Muscle of arm (tissue), 14 donors: ENCODE measurements at places on chromosomes 3 and 15.

DNA sequence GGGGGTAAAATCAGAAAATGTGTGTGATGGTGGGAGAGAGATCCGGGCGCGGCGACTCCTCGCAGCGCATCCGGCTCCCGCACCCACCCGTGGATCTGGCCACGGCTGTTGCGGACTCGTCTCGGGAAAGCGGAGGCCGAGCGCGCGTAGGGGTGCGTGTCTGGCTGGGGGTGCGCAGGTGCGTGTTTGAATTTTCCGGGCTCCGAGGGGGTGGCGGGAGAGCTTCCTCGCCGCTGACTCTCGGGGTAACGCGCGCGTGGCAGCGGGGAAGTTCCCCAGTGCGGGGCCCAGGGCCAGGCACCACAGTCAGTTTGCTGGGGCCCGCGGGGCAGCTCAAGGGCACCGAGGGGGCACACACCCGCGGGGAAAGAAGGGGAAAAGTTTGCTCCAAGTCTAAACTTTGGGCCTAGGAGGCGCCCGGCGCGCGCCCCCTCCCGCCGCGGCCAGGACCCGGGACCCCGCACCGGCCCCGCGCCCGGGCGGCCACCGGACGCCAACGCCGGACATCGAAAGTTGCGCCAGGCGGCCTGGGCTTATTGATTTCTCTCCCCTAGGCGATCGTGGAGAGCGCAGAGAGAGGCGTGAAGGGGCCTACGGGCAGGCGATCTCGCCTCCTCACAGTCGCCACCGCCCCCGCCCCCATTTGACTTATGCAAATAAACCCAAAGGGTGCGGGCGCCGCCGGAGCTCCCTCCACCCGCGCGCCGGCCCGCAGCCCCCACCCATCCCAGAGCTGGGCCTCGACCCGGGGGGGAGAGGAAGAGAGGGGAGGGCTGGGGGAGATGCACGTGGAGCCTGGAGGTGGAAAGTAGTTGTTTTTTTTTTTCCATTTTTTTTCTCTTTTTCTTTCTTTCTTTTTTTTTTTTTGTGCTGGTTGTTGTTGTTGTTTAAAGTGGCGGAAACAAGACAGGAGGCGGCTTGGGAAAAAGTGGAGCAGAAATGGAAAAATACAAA is 639 bp downstream of the FOXP1 start:
- no peak for DNase-seq

DNA sequence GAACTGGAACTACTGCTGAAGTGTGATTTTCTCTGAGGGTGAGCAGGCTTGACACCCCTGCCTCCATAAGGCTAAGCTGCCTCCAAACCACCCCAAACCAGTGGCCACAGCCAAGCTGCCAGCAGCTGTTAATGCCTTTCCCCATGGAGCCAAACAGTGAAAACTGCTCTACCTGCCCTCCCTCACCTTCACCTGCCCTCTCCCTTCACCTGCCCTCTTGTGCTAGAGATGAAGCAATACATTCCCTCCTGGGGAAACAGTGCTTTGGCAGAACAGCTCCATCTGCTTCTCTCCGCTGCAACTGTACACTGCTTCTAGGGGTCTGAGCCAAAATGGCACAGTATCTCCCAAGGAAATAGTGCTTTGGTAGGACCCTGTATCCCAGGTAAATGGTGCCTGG is 374.1 kb downstream of the FHIT start:
- no peak for DNase-seq

GRCh38 chr3:35617370-35617769 is 22.0 kb upstream of the ARPP21 start:
- no peak for DNase-seq

DNA sequence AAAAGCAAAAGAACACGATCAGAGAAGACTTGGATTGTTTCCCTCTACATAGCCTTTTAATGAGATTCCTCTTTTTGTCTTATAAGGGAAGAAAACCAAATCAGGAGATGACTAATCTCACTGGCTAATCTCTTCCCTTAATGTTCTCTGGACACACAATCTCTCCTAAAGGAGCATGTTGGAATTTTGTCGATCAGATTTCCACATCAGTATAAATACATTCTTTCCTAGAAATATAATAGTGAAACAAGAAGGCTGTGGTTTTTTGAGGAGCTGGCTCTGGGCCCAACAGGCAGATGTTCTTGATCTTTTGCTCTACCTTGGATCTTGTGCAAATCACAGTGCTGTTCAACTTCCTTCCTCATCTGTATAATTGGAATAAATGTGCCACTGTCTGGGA is 94.0 kb downstream of the GTPBP8 start:
- peak; percentile 77 for DNase-seq

DNA sequence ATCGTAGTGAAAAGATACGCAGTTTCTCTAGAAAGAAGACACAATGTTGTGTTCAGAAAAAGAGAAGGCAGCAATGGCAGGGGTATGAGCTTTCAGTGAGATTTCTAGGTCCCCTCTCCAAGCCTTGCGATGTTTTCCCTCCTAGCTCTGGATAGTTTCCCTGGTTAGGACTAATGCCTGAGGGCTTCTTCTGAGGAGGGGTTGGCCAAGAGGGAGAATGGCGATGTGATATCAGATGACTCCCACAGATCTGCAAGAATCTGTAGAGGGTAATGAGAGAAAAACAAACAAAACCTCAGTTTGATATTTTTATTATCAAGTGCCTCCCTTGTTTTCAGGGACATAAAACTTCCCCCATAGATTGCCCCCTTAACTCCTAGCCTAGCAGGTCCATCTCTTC is 4.1 kb upstream of the CLDN1 start:
- DNase-seq = no peak

GRCh38 chr3:161104561-161105551 is at the start of gene B3GALNT1:
Gene B3GALNT1, minus strand, starts transcription at chr3:161105349. Its CDS starts 18,595 bp downstream, at chr3:161086754.
- DNase-seq = peak; percentile 73

- no peak for DNase-seq
Measured at GRCh38 chr15:39456159-39456558, 124.7 kb upstream of the THBS1 start.

DNA sequence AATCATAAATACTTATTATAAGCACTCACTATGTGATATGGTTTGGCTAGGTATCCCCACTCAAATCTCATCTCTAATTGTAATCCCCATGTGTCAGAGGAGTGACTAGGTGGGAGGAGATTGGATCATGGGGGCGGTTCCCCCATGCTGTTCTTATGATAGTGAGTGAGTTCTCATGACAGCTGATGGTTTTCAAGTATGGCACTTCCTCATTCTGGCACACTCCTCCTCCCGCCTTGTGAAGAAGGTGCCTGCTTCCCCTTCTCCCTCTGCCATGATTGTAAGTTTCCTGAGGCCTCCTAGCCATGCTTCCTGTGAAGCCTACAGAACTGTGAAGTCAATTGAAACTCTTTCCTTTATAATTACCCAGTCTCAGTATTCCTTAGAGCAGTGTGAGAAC is 53.3 kb upstream of the CHMP2B start:
- DNase-seq = no peak

- no peak for DNase-seq
Measured at GRCh38 chr3:45946307-45946706, 3.0 kb downstream of the CXCR6 start.

DNA sequence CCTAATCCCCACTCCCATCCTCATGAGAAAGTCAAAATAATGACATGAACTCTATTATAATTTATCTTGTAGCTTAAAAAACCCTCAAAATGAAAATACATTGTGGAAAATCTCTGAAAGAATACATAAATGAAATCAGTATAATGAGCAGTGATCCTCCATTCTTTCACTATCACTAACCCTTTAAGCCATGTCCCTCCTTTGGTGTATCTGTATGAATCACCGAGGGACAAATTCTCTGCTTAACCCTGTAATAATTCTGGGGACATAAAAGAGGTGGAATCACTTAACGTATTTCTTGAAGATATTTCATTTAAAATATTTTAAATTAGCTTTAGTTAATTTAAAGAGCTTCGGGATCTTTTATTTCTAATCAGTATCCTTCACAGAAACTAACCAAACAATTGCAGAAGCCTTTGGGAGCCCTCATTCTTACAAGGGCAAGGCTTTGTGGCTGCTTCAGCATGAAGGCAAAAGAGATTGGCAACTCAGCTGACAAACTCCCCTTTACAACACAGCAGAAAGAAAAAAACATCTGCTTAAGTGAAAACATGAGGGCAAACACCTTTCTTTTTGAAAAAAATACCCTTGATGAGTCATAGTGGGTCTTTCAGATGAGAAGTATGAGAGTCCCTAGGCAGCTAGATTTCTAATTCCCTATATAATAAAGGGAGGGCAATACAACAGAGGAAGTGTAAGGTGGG is 44.0 kb upstream of the ALCAM start:
- no peak for DNase-seq

DNA sequence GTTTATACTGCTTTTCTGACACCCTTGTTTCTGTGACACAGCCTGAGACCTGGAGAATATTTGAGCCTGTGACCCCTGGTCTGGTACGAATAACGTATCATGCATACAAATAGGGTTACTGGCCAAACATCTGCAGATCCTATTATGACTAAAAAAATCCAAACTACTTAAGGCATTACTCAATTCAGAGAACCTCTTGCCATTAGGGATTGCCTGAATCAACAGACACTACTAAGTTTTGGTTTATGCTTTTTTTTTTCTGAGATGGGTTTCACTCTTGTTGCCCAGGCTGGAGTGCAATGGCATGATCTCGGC is 35.4 kb downstream of the OSBPL10 start:
- DNase-seq = peak; percentile 76

DNA sequence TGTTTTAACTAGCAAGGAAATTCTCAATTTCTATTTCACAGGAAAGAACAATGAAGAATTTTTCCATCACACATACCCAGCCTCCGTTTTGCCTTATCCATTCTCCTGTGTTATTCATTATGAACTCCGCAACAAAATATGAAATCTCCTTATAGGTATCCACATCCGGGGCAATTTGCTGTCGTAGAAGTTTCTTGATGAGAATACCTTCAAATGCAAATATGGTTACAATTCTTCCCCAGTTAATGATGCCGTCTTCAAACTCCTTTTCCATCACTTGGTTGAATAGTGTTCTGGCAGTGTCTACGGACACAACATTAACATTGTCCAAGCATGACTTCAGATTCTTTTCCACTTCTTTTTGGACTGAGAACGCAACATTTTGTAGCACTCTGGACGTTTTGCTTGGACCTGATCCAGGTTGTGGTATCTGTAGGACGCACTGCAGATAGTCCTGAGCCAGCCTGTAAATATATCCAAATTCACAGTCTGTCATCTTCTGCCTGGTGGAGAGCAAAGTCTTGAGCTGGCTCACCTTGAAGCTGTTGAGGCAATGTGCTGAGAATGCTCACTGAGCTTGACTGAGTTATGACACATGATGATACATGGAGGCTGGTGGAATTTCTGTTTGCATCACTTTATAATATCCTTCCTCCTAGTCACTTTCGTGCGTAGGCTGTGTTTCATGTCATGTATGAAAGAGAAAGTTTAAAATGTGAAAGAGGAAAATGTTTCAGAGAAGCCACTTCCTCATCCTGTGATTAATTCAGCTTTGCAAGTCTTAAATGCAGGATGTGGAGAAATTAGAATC is at the start of gene BCL2A1:
Gene BCL2A1 (minus strand): TSS at position 573 of the 811 bp plus-strand sequence. CDS start 77 bp downstream, at position 496.
- no peak for DNase-seq

GRCh38 chr3:37256447-37256846 is 82.1 kb upstream of the LRRFIP2 start:
- no peak for DNase-seq

GRCh38 chr3:171556148-171556547 is 95.9 kb upstream of the TNIK start:
- no peak for DNase-seq

DNA sequence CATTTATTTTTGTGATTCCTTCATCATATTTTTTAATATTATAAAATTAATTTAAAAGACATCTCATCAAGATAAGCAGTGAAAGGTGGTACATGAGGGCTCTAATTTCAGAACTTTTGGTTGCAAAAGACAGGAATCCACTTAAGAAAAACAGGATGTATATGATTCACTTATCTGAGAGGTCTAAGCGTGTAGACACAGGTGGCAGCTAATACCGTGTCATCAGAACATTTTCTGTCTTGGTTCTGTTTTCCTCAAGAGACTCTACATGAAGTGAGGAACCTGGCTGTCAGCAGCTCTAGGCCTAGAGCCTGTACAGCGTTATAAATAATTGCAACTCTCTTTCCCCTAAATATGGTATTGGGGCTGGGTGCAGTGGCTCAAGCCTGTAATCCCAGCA is 433.7 kb upstream of the NAALADL2 start:
- DNase-seq = no peak

DNA sequence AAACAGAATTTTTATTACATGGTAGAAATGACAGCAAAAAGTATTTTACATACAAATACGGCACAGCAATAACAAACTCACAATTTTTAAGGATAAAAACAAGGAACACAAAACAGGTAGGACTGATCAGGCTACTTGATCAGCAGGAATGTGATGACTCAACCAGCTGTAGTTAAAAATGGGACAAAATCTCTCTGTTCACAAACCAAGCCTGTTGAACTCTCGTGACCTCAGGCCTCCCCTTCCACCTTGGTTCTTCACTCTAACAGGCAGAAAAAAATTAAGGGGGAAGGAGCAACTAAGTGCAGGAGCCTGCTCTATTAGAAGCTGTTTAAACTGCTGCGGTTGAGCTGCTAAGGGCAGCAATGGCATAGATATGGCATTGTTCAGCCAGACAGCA is 18.7 kb downstream of the FBXL22 start:
- DNase-seq = no peak
